ENCODE measurements at places on chromosomes 7 and 10. TPM values are rescaled to one million over a fixed set of nuclear protein-coding genes. Genes with fewer than 3 reads are reported as not detected.
A peak's percentile ranks its signal among the peaks of the same experiment; 100 is the strongest.

GRCh38 chr7:55508221-55509011, 63.9 kb downstream of the VOPP1 start:
- DNase-seq = no peak

GRCh38 chr10:72173619-72174296, 42.1 kb upstream of the ANAPC16 start:
- DNase-seq = peak; percentile 95

GRCh38 chr7:20075992-20076820, 141.0 kb downstream of the MACC1 start:
- DNase-seq = no peak

GRCh38 chr10:52533986-52534385, 219.9 kb downstream of the DKK1 start:
- no peak for DNase-seq

GRCh38 chr7:101197991-101198390, 2.8 kb downstream of the MOGAT3 start:
- DNase-seq = no peak

- DNase-seq = no peak
These were observed 50.1 kb downstream of the VOPP1 start for GRCh38 chr7:55521917-55522902.

DNA sequence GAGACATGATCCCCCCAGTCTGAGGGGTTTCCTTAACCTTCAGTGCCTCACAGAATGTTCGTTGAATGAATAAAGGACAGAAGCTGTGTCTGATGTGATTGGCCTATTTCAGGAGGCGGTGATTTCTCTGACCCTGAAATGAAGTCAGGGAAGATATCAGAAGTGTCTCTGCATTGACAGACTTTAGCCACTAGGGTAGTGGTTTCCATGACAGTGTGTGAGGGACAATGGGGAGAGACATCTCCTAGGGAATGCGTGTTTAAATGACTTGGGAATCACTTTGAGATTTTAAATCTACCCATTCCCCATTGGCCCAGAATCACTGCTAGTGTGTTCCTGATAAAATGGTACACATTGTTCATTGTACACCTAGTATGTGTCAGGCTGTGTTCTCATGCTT, 132.0 kb downstream of the CFAP58 start:
- no peak for DNase-seq

GRCh38 chr10:120335553-120335952, 121.5 kb upstream of the PLPP4 start:
- DNase-seq = no peak

- no peak for DNase-seq
These were observed 72.6 kb upstream of the RHOBTB1 start for GRCh38 chr10:61016630-61017029.

GRCh38 chr7:15507708-15508107, 54.1 kb downstream of the AGMO start:
- DNase-seq = no peak

- DNase-seq = no peak
These were observed 236.9 kb downstream of the KLF6 start for GRCh38 chr10:3548076-3548475.

DNA sequence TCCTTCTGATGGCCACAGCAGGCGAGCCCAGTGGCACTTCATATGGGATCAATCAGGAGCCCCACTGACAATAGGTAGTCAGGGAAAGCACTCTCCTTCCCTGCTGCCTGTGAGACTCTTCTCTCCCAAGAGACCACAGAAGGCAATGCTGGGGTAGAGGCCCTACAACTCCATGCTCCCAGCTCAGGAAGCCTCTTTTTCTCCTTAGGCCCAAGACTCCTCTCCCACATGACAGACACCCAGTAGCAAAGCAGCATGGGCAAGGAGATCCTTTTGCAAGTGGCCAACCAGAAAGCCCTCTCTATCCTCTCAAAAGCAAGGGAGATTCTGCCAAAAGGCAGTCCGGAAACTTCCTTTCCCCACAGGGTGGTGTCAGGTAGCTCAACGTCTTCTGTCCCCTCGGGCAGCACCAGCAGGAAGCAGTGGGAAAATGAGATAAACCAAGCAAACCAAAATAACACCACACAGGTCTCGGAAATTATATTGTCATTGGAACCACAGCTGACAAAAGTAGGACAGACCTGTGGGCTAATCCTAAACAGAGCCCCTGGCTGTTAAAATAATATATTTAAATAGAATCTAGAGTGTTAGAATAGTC, 172.7 kb upstream of the GDF10 start:
- DNase-seq = no peak

DNA sequence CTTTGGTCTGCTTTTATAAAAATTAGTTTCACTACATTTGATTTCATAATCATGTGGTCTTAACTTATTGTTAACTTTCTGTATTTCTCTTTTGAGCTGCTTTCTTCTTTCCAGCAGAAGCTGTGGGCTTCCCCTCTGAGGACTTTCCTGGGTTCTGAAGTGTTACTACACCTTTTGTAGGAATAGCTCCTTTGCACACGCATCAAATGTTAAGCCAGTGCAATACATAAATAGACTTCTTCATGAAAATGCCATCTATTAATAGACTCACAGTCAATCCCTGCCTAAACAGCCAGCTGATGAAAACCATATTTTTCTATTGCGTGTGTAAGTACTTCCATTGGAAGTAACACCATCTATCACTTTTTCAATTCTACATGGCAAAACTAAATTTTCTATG, 1.5 kb downstream of the ABCB4 start:
- no peak for DNase-seq

DNA sequence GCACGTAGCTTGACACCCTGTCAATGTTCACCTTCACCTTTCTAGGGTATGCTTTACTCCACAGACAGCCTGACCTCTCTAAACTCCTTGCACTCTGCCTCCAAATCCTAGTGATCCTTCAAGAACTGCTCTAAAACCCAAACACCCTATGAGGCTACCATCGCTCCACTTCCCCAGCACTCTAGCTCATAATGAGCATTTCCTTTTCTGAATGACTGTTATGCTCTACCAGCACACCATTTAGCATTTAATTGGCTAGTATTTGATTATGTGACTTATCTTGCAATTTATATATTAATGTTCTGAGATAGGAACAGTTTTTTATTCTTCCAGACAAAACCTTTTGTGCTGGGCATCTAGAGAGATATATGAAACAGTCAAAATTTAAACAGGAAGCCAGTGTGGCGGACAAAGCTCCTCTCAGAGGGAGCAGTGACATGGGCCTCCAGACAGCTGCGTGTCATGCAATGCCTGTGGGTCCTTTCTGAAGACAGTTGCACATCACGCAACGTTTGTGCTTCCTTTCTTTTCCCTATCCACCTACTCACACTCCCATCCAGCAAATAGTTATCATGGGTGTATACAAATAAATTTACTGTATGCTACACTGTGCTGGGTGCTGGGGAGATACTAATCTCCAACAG, 86.3 kb downstream of the ALOX5 start:
- DNase-seq = no peak

GRCh38 chr10:86348321-86349210, 18.0 kb downstream of the GRID1 start:
- no peak for DNase-seq

DNA sequence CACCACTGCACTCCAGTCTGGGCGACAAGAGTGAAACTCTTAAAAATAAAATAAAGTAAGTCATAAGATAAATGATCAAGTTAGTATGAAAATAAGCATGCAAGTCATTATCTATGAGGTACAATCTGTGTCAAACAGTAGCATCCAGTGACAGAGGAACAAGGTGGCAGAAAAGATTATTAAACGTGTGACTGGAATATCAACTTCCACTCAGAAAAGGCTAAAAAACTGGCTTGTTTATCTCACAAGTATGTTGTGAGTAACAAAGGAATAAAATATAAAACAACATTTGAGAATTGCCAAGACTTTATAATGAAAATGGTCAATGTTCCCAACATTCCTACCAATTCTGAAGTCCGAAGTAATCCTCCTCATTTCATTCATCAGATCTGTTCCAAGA, 30.3 kb downstream of the ITGB1 start:
- DNase-seq = no peak

DNA sequence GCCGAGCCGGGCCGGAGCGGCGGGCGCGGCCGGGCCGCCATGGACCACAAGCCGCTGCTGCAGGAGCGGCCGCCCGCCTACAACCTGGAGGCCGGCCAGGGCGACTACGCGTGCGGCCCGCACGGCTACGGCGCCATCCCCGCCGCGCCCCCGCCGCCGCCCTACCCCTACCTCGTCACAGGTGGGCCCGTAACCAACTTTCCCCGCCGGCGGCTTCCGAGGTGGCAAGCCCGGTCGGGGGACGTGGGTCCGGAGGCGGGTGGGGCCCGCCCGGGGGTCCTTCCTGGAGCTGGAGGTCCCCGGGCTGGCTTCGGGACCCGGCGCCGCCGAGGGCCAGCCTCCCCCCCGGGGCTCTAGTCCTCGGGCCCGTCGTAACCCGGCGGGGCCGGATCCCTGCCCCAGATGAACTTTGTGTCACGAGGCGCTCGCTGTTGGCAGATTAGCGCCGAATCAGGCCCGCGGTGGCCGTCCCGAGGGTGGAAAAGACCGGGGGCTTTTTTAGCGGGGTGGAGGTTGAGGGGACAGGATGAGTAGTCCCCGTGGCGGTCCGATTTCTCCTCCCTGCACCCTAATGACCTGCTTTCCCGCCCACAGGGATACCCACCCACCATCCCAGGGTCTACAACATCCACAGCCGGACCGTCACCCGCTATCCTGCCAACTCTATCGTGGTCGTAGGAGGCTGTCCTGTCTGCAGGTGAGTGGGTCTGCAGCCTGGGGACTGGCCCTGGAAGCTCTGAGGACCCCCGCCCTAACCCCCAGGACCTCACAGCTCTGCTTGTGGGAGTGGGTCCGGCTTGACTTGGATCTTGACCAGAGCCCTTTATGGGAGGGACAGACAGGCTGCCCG, 496 bp downstream of the BRI3 start:
- DNase-seq = no peak

GRCh38 chr7:1109581-1110310, 21.8 kb downstream of the GPER1 start:
- no peak for DNase-seq

DNA sequence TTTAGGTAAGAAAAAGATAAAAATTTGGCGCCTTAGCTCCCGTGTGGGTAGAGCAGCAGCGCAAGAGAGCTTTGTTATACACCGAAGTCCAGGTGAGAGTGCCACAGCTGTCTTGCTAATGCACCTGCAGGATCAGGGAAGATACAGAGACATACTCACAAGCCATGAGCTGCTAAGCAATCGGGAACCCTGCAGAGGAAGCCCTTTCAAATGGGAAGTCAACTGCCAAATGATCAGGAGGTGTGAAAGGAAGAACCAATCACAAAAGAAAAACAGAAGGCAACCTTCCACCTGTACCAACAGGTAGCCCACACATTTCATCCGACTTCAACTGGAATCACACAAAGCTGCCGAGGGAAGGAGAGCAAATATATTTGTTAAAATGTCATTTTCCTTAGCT, 610.5 kb upstream of the PFKP start:
- no peak for DNase-seq

DNA sequence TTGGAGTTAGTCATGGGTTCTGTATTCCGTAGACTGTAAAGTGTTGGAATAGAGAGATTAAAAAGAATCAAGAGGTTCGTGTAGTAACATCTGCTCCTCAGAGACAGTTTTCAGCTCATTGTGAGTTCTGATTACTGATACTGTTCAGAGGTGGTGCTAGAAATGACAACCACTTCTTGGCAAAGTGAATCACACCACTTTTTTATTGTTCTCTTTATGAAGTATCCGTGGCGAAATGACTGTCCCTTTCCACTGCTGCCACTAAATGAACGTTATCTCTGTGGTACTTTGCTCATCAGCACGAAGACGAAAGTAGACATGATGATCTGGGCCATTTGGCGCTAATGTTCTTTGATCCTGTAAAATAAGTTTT, 860 bp downstream of the RPP30 start:
- no peak for DNase-seq

GRCh38 chr7:131723926-131724325, 167.5 kb upstream of the PODXL start:
- DNase-seq = no peak

DNA sequence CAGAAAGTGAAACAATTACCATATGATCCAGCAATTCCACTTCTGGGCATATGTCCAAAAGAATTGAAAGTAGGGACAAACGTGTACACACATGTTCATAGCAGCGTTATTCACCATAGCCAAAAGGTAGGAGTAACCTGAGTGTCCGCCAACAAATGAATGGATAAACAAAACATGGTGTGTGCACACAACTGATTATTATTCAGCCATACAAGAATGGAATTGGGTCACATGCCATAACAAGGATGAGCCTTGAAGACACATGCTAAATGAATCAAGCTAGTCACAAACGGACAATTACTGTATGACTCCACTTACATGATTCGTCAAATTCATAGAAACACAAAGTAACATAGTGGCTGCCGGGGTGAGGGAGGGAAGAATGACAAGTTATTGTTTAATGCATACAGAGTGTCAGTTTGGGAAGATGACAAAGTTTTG, 4.1 kb upstream of the OIT3 start:
- DNase-seq = no peak

DNA sequence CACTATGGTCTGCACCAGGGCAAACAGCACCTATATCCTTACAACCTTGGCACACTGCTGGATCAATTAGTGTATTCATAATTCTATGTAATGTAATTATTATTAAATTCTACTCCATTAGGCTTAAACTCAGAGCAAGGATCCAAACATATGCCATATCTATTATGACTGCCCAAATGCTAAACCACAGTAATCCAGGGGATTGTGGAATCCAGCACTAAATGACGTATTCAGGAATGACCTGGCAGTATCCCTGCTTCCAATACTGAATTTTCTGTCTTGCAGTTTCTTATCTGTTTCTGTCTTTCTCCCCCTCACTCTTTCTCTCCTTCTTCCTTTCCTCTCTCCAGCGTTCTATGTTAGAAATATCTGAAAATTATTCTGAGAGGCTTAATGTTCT, 16.5 kb upstream of the UBE2D1 start:
- DNase-seq = no peak

DNA sequence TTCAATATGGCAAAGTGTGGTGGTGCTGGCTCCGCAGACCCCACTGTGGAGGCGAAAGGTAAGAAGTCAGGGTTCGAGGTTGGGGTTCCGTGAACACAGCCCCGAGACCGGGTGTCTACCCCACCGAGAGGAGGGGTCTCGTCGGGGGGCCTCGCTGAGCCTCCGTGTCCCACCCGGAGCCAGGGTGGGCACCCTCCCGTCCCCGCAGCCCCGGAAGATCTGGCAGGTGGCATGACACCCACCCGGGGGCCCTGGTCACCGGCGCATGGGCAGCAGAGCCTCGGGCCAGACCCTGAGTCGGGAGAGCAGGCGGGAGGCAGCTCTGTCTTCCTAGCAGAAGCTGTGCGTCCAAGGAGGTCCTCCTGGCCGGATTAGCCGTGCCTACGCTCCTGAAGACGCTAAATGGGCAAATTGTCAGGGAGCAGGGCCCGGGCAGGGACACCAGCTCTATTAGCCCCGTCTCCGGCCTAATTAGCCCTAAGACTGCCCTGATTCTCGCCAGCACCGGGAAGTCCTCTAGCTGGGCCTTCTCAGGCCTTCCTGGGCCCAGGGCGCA, 56.4 kb downstream of the UNCX start:
- no peak for DNase-seq

GRCh38 chr10:71708301-71708703, 11.3 kb downstream of the C10orf105 start:
- peak; percentile 26 for DNase-seq

The SPDYE3 gene
- total RNA-seq = not detected

The VAX1 gene
- total RNA-seq = not detected

The FAM13C gene
- total RNA-seq = 0.03 TPM

The ERV3-1 gene
- 1.5 TPM for total RNA-seq

The PAX4 gene
- not detected for total RNA-seq

The PALS2 gene
- 12.9 TPM for total RNA-seq

The PCLO gene
- total RNA-seq = 2.7 TPM

The DNAJC9 gene
- 85.5 TPM for total RNA-seq

The HMX3 gene
- 10.8 TPM for total RNA-seq

The MRPL43 gene
- total RNA-seq = 69.4 TPM

The AGAP9 gene
- total RNA-seq = 2.0 TPM

The ATP6V0A4 gene
- not detected for total RNA-seq

The TEX47 gene
- total RNA-seq = not detected

Data from SJSA1 (cell line).